ENCODE measurements at places on chromosomes 6 and 20. TPM values are rescaled to one million over a fixed set of nuclear protein-coding genes. Genes with fewer than 3 reads are reported as not detected.

- DNase-seq = no peak
These were observed 12.8 kb downstream of the ADNP start for GRCh38 chr20:50918403-50918802.

DNA sequence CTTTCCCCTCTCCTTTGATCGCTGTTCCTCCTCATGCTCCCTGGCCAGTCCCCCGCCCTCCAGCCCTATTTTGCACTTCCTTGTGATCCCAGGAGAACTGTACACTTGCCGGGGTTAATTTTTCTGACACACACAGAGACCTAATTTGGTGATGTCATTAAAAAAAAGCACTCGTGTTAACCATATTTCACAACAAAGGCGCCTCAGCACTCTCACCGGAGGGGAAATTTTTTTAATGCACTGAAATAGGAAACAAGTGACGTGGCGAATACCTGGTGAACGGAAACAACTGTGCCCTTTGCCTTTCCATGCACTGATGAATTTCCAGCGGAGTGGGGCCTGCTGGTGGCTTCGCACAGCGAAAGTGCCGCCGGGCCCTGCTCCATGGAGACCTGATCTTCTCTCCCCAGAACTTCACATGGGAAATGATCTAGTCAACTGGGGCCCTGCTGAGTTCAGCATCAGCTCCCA is 53.9 kb upstream of the TAGAP start:
- no peak for DNase-seq

GRCh38 chr20:57698867-57699275 is 10.9 kb downstream of the PMEPA1 start:
- no peak for DNase-seq

GRCh38 chr20:24773751-24774201 is 175.3 kb upstream of the CST7 start:
- DNase-seq = no peak

DNA sequence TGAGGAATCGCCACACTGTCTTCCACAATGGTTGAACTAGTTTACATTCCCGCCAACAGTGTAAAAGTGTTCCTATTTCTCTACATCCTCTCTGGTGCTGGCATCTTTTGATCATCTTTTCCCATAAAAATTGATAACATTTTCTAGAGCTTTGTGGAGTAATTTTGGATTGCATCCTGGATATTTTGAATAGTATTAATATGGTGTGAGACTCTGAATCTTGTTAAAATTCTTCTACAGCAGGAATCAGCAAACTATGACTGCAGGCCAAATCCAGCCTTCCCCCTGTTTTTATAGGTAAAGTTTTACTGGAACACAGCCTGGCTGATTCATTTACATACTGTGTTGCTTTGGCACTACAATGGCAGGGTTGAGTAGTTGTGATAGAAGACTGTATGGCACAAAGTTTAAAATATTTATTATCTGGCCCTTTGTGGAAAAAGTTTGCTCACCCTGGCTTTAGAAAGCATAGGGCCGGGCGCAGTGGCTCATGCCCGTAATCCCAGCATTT is 15.0 kb upstream of the RNF8 start:
- DNase-seq = no peak

- DNase-seq = no peak
These were observed 19.2 kb downstream of the TRAM2 start for GRCh38 chr6:52557389-52558265.

GRCh38 chr6:53179961-53180651 is 31.5 kb upstream of the GCM1 start:
- DNase-seq = no peak

GRCh38 chr6:118260833-118261232 is 287.3 kb upstream of the PLN start:
- DNase-seq = no peak

GRCh38 chr6:26300828-26301227 is 64.2 kb upstream of the BTN3A2 start:
- DNase-seq = no peak

- no peak for DNase-seq
These were observed 534.2 kb downstream of the HACE1 start for GRCh38 chr6:104325341-104326172.

DNA sequence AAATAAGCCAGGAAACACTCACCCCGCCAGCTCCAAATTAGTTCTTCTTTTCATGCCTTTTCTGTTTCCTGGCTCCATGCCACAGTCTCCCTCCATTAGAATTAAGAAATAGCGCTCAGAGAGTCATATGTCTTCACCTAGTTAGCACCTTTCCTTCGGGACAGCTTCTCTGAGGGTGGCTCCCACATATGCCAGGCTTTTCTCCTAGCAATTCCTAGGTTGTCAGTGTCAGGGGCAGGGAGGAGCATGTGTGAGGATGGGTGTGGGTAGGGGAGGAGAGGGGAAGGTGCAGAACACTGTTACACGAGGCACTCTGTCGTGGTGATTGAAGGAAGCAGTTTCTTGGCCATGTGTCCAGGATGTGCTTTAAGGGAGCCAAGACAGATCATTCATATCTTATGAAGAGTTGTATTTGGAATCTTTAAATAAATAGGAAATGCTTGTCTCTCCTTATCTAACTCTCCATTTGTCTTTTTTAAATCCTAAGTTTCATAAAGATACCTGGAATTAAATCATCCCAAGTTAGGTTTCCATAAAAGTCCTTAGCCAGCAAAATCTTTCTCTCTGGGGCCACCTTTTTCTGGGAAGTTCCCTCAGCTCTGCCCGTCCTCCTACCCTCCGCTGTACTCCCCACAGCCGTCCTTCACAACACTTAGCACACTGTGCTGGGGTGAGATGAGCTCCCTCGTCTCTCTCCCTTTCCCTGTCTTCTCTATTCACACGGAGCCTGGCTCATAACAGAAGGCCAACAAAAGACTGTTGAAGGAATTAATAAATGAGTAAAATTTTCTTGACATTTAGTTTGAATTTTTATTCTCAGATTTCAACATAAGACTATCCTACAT is 361.0 kb downstream of the CD83 start:
- DNase-seq = no peak

- no peak for DNase-seq
These were observed 327.5 kb downstream of the NRN1 start for GRCh38 chr6:5679270-5679669.

TNXB gene
- 189 TPM for total RNA-seq

SLC17A2 gene
- total RNA-seq = not detected

PSMB8 gene
- 37.7 TPM for total RNA-seq

TRIM10 gene
- not detected for total RNA-seq

ZNF334 gene
- total RNA-seq = 3.1 TPM

CALHM6 gene
- 2.4 TPM for total RNA-seq

KCNK16 gene
- not detected for total RNA-seq

FAXC gene
- 10.8 TPM for total RNA-seq

SPDEF gene
- not detected for total RNA-seq

SNAP25 gene
- 0.37 TPM for total RNA-seq

FAM83D gene
- total RNA-seq = 94.3 TPM

Measured in posterior vena cava (tissue), 2 donors.